SK-MEL-5 (cell line): ENCODE measurements at places on chromosomes 2 and 18.

DNA sequence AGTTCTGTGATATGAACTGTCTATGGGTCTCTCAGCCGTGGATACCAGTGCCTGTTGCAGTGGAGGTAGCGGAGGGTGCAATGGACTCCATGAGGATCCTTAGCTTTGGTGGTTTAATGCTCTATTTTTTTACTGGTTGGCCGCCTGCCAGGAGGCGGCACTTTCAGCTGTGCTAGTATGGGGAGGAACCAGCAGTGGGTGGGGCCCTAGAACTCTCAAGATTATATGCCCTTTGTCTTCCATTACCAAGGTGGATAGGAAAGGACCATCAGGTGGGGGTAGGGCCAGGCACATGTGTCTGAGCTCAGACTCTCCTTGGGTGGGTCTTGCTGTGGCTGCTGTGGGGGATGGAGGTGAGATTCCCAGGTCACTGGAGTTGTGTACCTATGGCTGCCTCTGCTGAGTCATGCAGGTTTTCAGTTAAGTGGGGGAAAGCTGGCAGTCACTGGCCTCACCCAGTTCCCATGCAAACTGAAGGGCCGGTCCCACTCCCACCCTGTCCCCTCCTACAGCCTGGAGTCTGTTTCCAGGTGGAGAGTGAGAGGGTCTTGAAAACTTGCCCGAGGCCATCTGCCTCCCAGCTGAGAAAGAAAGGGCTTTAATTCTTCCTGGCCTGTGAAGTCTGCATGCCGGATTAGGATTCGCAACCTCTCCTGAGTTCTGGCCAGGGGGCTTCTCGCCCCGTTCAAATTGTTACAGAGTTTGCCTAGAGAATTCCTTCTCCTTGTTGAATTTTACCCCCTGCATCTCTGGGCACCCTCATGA, 14.5 kb downstream of the KCNS3 start:
- peak; percentile 44 for DNase-seq

GRCh38 chr2:84716564-84716963, 164.3 kb downstream of the TRABD2A start:
- no peak for DNase-seq

- DNase-seq: no peak
These were observed 7.4 kb upstream of the HES6 start for GRCh38 chr2:238247002-238247822.

DNA sequence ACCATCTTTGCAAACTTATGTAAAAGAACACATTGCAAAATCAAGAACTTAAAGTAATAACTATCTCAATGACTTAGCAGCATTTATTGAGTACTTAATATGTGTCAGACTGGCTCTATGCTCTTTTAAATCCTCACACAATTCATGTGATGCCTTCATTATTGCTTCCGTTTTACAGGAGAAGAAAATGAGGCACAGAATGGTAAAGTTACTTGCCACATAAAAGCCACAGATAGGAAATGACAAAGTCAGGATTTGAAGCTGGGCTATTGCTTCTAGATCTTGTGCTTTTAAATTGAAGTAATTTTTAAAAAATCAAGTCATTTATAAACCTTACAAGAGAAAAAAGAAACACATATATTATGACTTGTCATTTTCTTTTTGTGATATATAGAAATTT, 174.2 kb downstream of the WDR7 start:
- DNase-seq: no peak

GRCh38 chr2:130870779-130871178, 34.1 kb downstream of the ARHGEF4 start:
- no peak for DNase-seq

GRCh38 chr2:64700133-64700809, 46.6 kb upstream of the SERTAD2 start:
- no peak for DNase-seq

- DNase-seq: peak; percentile 11
These were observed 5.2 kb downstream of the EML6 start for GRCh38 chr2:54728669-54729120.

- no peak for DNase-seq
These were observed 36.4 kb downstream of the CABLES1 start for GRCh38 chr18:23171581-23172156.
